Activated T-helper 1 cell treated with Interleukin-2 at 50 U/mL for 16 hours (primary cell): ENCODE measurements at places on chromosomes 1 and 21.

DNA sequence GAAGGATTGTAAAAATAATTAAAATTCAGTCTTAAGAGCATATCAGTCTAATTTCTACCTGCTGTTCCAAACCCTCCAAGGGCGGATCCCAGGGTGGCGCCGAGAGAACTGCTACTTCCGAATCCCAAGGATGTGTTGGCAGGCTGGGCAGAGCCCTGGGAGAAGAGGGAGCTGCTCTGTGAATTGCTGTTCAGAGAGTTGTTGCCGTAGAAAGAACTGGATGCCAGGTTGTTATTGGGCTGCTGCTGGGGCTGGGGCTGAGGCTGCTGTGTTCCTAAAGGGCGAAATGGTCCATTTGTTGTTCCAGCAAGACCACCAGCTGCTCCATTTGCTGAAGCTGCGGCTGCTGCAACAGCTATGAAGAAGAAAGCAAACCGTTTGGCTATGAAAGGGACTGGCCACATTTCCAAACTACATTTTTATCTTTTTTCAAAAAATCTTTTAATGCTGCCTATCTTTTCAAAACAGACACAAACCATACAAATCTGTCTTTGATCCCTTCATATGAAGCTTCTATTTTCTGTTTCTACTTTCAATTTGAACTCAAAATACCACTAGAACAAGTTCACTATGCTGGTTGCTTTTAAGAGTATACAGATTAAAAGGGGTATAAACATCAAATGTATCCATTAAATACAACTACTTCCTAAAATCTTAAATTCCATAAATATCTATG is 57.5 kb upstream of the SDC3 start:
- no peak for DNase-seq

GRCh38 chr1:172887162-172887561 is 163.6 kb downstream of the TNFSF18 start:
- no peak for DNase-seq

DNA sequence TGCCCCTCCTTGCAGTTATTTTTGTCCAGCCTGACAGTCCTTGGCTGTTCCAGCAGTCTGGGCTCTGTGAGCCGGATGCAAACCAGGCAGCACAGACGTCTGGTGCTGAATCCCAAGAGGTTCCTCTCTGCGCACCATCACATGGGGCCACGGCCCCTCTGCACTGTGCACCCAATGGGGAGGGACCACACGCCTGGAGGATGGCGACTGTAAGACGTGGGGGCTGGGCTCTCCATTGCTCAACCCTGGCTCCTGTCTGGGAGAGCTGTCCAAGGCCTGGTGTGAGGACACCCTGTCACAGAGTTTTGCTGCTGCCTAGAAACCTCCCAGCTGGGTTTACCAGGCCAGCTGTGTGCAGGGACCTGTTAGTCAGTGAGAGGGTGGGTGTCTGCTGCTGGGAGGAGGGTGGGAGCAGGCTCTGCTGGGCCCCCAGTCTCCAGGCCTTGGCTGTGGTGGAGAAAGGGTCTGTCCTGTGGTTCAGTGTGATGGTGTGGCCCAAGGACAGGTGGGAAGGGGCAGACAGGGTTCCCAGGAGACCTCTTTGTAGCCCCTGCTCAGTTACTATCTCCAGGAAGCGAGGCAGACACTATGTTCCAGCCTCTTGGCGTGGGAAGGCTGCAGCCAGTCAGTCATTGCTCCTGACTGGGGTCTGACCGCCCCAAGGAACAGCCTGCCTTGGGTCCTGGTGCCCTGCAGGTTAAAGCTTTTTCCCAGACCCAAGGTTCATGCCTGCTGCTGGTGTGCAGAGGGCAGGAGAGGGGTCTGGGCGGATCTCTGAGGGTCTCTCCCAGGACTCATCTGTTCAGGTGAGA is 13.8 kb downstream of the HEYL start:
- no peak for DNase-seq

DNA sequence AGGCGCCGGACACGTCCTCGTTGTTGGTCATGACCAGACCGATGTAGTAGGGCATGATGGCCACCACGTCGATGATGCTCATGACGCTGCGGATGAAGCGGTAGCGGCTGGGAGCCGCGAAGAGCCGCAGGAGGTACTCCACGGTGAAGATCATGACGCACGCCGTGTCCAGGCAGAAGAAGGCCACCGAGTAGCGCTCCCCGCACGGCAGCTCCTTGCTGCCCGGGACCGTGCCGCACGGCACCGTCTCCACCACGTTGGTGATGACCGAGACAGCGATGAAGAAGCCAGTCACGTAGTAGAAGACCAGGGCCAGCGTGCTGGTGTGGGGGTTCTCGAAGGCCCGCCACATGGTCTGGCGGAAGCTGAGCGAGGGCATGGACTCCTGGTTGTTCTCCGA is 7.6 kb downstream of the KCND3 start:
- no peak for DNase-seq
